Spinal cord (tissue), 10 donors: ENCODE measurements at places on chromosomes 6 and 20.

DNA sequence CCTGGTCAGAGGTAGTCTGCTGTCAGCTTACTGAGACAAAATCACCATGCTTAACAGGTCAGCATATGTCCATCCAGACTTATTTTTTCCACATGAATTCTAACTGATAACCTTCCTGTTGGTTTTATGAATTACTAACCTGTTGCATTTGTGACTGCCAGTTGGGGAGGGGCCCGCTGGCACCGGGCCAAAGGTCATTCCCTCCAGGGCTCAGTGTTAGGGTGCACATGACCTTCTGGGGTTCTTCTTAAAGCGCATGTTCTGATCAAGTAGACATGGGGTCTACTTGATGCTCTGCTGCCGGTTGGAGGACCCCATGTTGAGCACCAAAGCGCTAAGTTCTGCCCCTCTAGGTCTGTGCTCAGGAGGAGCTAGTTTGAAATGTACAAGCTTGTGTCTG, 15.6 kb downstream of the DUSP22 start:
- no peak for DNase-seq

GRCh38 chr20:38134427-38135270, 30.4 kb downstream of the TGM2 start:
- DNase-seq = no peak

GRCh38 chr20:48826069-48826468, 1.7 kb downstream of the PREX1 start:
- DNase-seq = no peak

DNA sequence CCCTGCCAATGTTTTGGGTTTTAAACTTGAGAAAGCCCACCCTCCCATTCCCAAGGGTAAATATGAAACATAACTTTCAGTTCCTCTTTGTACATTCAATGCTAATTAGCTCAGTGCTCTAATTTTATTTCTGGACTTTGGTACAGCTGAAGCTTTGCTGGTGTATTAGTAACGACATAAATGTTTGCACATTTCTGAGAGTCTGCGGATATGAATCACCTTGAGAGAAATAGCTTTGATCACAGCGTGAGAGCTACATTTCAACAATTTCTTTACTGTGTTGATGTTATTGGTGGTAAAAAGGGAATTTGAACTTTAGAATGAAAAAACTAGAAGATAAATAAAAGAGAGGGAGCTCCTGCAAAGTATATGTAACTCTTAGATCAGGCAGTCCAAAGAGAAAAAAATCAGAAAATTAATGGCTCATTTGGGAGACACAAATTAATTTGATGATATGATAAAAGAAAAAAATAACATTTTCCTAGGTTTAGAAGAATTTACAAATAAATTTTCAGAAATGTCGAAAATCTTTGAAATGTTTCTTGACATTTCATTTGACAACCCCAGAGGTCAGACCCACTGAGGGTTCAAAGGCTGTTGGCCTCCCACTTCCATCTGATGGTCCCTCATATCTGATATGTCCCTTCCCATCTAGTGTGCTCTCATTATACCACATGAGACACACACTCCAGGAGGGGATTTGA, 38.5 kb upstream of the CAP2 start:
- DNase-seq = no peak

GRCh38 chr6:47836639-47837038, 54.8 kb downstream of the OPN5 start:
- no peak for DNase-seq

GRCh38 chr6:139308936-139309603, 17.3 kb upstream of the TXLNB start:
- no peak for DNase-seq

DNA sequence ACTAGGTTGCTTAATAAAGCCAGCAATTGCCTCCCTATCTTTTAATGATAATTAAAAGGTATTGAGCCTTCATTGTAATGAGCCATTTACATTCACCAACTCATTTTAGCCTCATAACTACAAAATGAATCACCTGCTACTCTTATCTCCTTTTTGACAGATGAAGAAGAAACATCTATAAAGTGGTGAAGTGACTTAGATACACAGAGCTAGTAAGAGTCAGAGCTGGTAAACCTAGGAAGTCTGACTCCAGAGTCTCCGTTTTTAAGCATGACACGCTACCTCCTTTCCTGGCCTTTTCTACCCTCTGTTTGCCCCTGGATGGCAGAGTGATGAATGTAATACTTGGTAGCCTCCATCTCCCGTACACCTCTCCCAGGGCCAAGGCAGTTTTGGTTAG, 93.5 kb downstream of the SPTLC3 start:
- DNase-seq = no peak

GRCh38 chr6:56156643-56157042, 90.7 kb downstream of the COL21A1 start:
- DNase-seq = no peak

- no peak for DNase-seq
Observed at GRCh38 chr20:49635166-49635565, 67.2 kb upstream of the PTGIS start.

- peak; percentile 45 for DNase-seq
Observed at GRCh38 chr20:41905199-41905598, 287.0 kb upstream of the CHD6 start.

DNA sequence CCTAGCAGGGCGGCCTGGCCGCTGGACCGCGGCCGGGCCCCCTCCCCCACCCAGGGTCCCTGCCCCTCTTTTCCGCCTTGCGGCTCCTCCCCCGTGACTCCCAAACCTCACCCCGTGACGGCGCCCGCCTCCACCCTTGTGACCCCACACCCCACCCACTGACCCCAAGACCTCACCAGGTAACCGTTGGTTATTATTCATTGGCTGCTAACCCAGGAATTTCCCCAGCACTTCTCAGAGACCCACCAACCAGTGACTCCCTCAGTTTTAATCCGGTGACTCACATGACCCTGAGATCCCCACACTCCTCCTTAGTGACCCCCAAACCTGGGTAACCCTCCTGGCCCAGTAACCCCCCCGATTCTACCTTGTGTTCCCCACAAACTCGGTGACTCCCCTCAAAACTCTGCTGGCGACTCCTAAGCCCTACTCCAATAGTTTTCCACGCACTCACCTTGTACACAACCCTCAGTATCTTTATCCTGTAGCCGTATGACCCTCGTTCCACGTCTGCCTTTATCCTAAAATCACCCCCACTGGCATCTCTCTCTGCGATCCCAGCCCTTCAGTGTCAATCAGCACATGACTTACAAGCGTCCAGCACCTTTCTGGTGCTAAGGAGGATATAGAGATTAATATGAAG, 534 bp downstream of the ZNF76 start:
- DNase-seq = peak; percentile 21

GRCh38 chr6:36301781-36302180, 31.9 kb downstream of the PNPLA1 start:
- no peak for DNase-seq

DNA sequence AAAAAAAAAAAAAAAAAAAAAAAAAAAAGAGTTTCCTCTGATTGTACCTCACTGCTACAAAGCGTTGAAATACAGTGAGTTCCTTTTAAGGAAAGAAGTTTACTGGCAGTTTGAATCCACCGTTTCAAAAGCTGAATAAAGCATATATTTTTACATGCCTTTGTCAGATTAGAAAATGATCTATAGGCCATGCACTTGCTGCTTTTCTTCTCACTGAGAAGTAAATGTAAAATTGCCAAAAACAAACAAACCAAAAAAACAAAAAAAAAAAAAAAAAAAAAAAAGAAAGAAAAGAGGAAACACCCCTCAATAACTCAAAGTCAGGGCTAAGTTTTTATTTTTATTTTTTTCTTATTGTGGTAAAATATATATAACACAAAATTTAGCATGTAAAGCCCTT, 81.9 kb downstream of the LYRM4 start:
- DNase-seq = no peak

DNA sequence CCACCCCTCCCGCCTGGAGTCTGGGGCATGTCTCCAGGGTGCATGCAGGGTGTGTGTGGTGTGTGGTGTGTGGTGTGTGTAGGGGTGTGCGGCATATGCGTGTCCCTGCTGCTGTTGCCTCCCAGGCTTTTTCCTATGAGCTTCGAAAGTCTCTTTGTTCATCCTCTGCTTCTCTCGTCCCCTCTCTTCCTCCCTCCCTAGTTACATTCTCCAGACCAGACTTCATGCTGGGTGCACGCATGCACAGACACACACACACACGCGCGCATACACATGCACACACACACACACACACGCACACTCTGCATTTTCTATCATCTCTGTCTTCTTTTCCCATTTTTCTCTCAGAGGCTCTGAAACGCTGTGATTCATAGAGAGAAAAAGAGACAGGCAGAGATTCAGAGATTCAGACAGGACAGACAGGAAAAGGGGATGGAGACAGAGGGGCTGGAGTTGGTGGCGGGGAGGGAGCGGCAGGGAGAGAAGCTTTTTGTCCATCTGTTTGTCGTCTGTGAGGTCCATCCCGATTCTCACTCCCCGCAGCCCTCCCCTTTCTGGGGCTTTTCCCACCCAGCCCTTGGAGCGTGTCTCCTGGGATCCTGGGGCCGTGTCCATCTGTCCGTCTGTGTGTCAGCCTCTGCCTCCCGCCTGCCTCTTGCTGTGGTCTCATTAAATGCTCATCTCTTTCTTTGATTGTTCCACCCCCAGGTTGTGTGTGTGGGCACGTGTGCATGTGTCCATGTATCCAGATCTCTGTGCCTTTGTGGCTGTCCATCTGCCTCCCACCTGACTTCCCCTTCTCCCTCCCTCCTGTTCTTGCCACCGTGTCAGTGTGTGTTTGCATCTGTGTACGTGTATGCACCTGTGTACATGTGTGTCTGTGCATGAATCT, 62.6 kb downstream of the SRC start:
- DNase-seq = no peak

- DNase-seq = no peak
Observed at GRCh38 chr6:141790921-141791320, 341.8 kb upstream of the GJE1 start.

GRCh38 chr6:21429291-21429690, 164.3 kb upstream of the SOX4 start:
- DNase-seq = no peak

- no peak for DNase-seq
Observed at GRCh38 chr6:109962271-109962670, 15.8 kb upstream of the GPR6 start.

DNA sequence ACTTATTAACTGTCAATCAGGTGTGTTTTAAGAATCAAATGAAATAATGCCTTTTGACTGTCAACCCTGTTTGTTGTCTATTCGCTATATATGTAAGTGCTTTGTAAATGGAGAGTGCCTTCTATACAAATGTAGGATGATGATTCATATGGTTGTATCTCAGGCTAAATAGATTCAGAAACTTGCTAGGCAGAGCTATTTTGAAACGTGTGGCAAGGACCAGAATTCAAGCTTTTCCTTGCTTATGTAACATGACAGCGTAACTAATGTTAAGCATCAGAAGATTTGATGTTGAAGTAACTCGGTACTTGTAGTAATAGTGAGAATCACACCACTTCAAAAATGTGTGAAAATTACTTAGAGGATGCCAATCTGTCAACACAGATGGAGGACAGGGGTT, 3.4 kb downstream of the OGFRL1 start:
- no peak for DNase-seq

DNA sequence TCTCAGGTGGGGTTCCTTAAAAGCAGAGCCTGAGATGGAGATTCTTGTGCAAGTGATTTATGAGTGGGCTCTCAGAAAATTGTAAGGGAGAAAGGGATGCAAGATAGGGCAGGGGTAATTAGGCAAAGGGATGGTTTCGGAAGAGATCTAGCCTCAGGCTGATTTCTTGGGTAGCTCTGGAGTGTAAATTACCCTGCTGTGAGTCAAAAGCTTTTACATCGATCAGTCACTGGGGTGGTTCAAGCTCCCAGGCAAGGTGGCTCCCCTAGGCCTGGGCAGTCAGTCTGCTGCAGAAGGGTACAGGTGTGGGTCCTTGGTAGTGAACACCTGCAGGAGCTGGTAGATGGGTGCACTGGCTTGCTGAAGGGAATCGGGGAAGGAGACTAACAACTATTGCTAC, 11.1 kb upstream of the PM20D2 start:
- DNase-seq = no peak

DNA sequence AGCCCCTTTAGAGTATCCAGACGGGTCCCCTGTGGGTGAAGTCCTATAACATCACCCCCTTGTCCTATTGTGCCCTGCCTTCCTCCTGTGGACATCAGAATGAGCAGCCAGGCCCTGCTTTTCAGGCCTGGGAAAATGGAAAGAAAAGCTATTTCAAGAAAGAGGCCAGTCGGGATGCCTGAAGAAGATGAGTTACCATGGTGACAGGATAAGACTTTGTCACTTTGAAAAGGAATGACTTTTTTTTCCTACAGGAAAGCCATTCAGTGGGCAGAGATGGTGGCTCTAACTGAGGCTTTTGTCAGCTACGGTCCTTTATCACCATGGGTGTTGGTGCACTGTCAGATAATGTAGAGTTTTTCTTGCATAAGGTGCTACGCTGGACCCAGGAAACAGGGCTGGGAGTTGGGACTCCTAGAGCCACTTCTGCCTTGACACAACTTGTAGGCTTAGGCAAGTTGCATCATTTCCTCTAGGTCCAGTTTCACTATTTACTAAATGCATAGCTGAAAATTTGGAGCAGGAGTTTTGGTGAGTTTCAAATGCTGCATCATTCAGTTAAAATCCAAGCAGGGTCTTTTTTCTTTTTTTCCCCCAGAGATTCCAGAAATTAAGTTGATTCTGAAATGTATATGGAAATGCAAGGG, 293.6 kb upstream of the PRND start:
- no peak for DNase-seq

- DNase-seq = no peak
Observed at GRCh38 chr6:101516578-101516977, 123.1 kb downstream of the GRIK2 start.

DNA sequence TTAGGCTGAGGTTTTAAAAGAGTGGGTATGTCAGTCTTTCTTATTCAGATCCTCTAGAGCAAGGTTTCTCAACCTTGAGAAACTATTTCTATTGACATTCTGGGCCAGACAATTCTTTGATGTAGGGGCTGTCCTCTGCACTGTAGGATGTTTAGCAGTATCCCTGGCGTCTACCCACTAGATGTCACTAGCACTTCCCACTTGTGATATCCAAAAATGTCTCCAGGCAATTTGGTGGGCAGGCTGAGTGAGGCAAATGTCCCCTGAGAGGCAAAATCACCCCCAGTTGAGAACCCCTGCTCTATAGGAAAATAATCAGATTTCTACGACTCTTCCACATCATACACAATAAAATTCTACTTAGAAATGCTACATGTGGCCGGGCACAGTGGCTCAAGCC, 7.7 kb upstream of the ZKSCAN8 start:
- no peak for DNase-seq

GRCh38 chr6:75893058-75893775, 144.2 kb downstream of the MYO6 start:
- peak; percentile 96 for DNase-seq

DNA sequence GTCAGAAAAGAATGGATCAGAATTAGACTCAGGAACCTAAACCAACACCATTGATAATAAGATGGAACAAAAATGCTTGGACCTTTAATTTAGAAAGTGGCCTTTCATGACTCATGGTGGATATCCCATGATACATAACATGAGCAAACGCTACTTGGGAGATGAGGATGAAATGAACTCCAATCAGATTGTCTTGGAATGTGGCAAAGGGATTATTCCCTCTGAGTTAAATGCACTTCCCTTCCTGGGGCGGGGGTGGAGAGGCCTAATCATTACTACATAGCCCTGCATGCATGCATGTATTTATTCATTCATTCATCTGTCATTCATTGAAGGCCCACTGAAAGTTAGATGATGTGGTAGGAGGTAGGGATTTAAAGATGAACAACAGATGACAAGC, 174.0 kb downstream of the AIG1 start:
- no peak for DNase-seq

GRCh38 chr6:147973806-147974205, 368.8 kb upstream of the SASH1 start:
- DNase-seq = no peak

- DNase-seq = no peak
Observed at GRCh38 chr6:39927159-39927558, 7.1 kb downstream of the MOCS1 start.

GRCh38 chr6:44522871-44523270, 135.4 kb downstream of the CDC5L start:
- DNase-seq = no peak
